ENCODE measurements at places on chromosomes 2 and 18.

GRCh38 chr2:129050101-129050500, 731.4 kb upstream of the HS6ST1 start:
- no peak overlapping the region for H3K27ac ChIP-seq
- no peak for DNase-seq
- H3K27me3 ChIP-seq, result no peaks in the 10 kb centered on the region
- no peaks in the 10 kb centered on the region for H3K36me3 ChIP-seq

GRCh38 chr2:11996618-11997017, 250.2 kb downstream of the LPIN1 start:
- no peaks in the 10 kb centered on the region for H3K4me1 ChIP-seq
- H3K27ac ChIP-seq, result no peak overlapping the region
- no peak for DNase-seq
- H3K27me3 ChIP-seq, result peaks cover 58% of the 10 kb centered on the region
- peaks cover 1% of the 10 kb centered on the region for H3K36me3 ChIP-seq

DNA sequence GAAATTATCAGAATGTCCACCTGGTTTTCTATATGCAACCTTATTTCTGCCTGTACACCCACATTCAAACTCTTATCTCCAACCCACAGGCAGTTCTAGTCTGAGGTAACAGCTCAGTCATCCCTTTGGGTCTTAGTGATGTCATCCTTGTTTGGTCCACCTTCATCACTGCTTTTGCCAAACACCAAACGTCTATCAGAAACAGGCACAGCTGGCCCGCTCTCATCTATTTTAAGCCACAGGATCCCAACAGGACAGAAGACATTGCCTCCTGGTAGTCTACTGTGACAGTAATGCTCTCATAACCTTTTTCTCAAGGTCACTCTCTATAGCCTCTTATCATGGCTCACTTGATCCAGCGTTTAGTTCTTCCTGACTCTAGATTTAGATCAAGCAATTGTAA, 99.0 kb upstream of the CHAC2 start:
- H3K36me3 ChIP-seq, result peaks cover 4% of the 10 kb centered on the region
- no peak overlapping the region for H3K27ac ChIP-seq

- no peaks in the 10 kb centered on the region for H3K27me3 ChIP-seq
- no peaks in the 10 kb centered on the region for H3K36me3 ChIP-seq
- no peak for DNase-seq
- H3K4me1 ChIP-seq, result no peaks in the 10 kb centered on the region
- no peak overlapping the region for H3K27ac ChIP-seq
- no peak overlapping the region for H3K4me3 ChIP-seq
These were observed 18.9 kb downstream of the SLC8A1 start for GRCh38 chr2:40432921-40433483.

DNA sequence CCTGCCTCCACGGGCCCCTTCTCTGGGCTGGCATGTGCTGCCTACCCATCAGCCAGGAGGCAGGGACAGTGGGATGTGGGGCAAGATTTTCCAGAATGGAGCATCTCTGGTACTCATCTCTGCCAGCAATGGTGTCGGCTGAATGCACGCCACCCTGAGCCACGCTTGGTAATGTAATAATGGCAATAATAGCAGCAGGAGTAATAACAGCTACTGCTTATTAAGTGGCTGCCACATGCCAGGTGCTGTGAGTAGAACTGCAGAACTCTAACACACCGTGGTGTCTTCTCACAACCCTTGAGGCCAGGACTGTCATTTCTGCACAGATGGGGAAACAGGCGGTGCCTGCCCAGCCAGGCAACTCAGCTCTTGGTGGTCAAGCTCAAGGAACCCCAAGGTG, 113.6 kb downstream of the CELF4 start:
- H3K27me3 ChIP-seq, result peaks cover 20% of the 10 kb centered on the region
- no peak overlapping the region for H3K27ac ChIP-seq
- no peaks in the 10 kb centered on the region for H3K36me3 ChIP-seq
